ENCODE measurements at places on chromosomes 5 and 9. TPM values are rescaled to one million over a fixed set of nuclear protein-coding genes. Genes with fewer than 3 reads are reported as not detected.
A peak's percentile ranks its signal among the peaks of the same experiment; 100 is the strongest.

DNA sequence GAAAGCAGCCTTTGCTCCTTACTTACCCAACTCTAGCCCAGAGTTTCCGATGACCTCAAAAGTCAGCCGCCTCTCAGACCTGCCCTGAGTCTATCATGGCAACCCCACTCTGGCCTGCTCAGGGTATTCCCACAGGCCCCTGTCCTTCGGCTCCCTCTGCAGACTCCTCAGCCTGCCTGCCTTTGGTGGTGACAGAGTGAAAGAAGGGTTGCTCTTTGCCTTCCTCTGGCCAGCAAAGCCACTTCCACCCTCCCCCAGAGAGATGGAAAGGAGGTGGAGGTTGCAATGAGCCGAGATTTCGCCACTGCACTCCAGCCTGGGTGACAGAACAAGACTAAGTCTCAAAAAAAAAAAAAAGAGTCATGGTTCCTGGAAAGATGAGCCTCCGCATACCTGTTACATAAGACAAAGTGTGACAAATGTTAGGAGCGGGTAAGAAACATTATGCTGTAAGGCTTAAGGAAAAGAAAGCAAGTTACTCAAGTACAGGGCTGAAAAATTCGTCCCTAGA, 2.3 kb upstream of the SMIM33 start:
- H3K4me1 ChIP-seq, result peaks cover 11% of the 10 kb centered on the region
- DNase-seq, result no peak
- H3K27ac ChIP-seq, result no peak overlapping the region
- no peaks in the 10 kb centered on the region for H3K27me3 ChIP-seq

PCDHB8 gene
- not detected for total RNA-seq

- H3K36me3 ChIP-seq, result no peaks in the 10 kb centered on the region
- DNase-seq, result no peak
- H3K4me3 ChIP-seq, result no peak overlapping the region
- peaks cover 5% of the 10 kb centered on the region for H3K27me3 ChIP-seq
- H3K27ac ChIP-seq, result no peak overlapping the region
Measured at GRCh38 chr5:34648840-34649158, 7.3 kb upstream of the RAI14 start.

GRCh38 chr5:67377631-67378030, 181.0 kb upstream of the CD180 start:
- H3K4me1 ChIP-seq, result no peaks in the 10 kb centered on the region
- DNase-seq, result no peak
- H3K27me3 ChIP-seq, result no peaks in the 10 kb centered on the region
- H3K4me3 ChIP-seq, result no peak overlapping the region
- no peaks in the 10 kb centered on the region for H3K36me3 ChIP-seq

DNA sequence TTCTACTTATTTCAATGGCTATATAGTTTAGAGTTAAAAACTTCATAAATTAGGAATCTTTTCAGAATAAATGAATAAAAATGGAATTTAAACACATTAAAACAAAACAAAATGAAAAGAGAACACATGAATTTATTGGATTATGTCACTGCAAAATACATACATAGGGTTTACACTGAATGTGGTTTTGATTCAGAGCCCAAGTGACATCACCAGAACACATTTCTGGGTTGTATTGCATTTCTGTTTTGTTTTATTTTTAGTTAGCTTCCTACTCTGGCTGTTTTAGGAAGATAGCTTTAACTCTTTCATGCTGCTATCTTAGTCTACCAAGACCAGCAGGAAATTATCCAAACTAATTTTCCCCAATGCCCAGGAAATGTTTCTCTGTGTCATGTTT, 1935.0 kb downstream of the EFNA5 start:
- H3K4me3 ChIP-seq, result no peak overlapping the region
- DNase-seq, result no peak
- no peaks in the 10 kb centered on the region for H3K27me3 ChIP-seq
- no peak overlapping the region for H3K27ac ChIP-seq
- H3K36me3 ChIP-seq, result no peaks in the 10 kb centered on the region

KIF12 gene
- total RNA-seq, result not detected

GRCh38 chr9:29213417-29214153, 1640.3 kb upstream of the C9orf72 start:
- no peaks in the 10 kb centered on the region for H3K36me3 ChIP-seq
- H3K27me3 ChIP-seq, result no peaks in the 10 kb centered on the region
- no peak within 1 kb of the TSS for H3K27ac ChIP-seq

GRCh38 chr9:38287420-38287985, 105.0 kb upstream of the ALDH1B1 start:
- H3K4me1 ChIP-seq, result no peaks in the 10 kb centered on the region
- no peaks in the 10 kb centered on the region for H3K27me3 ChIP-seq
- no peak overlapping the region for H3K4me3 ChIP-seq

PIP5KL1 gene
- total RNA-seq, result 1.4 TPM

GRCh38 chr9:38227061-38227540, 158.1 kb upstream of the SHB start:
- DNase-seq, result peak; percentile 37
- H3K4me3 ChIP-seq, result no peak overlapping the region
- peaks cover 11% of the 10 kb centered on the region for H3K4me1 ChIP-seq
- peaks cover 12% of the 10 kb centered on the region for H3K27me3 ChIP-seq
- H3K36me3 ChIP-seq, result no peaks in the 10 kb centered on the region

GRCh38 chr9:14981291-14981950, 71.2 kb upstream of the FREM1 start:
- no peak for DNase-seq
- H3K36me3 ChIP-seq, result no peaks in the 10 kb centered on the region
- no peak overlapping the region for H3K27ac ChIP-seq

GRCh38 chr9:79945495-79945894, 373.7 kb downstream of the TLE4 start:
- H3K27ac ChIP-seq, result no peak overlapping the region
- no peak for DNase-seq
- no peaks in the 10 kb centered on the region for H3K27me3 ChIP-seq
- no peak overlapping the region for H3K4me3 ChIP-seq
- no peaks in the 10 kb centered on the region for H3K4me1 ChIP-seq
- no peaks in the 10 kb centered on the region for H3K36me3 ChIP-seq

DNA sequence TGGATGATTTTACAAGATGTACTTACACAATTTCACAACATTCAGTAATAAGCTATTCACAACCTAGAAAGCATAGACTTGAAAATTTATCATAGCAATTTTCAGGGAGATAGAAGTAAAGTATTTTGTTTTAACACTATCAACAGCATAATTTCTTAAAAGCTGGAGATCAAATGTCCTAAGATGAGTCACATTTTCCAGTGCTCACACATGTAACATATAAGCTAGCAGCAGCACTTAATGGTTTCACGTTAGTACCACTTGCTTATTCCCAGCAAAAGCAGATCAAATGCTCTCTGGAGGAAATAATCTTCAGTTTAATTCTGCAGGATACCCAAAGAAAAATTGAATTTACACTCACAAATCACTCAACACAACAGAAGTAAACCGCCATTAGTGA, 6.5 kb downstream of the OR13C8 start:
- no peak overlapping the region for H3K27ac ChIP-seq
- no peaks in the 10 kb centered on the region for H3K27me3 ChIP-seq
- DNase-seq, result no peak
- H3K36me3 ChIP-seq, result no peaks in the 10 kb centered on the region

- no peak for DNase-seq
- peaks cover 55% of the 10 kb centered on the region for H3K36me3 ChIP-seq
- H3K27me3 ChIP-seq, result no peaks in the 10 kb centered on the region
- H3K27ac ChIP-seq, result no peak overlapping the region
Measured at GRCh38 chr5:109866051-109866450, 176.3 kb downstream of the MAN2A1 start.

- peak; percentile 86 for DNase-seq
- H3K27me3 ChIP-seq, result no peaks in the 10 kb centered on the region
- H3K27ac ChIP-seq, result peak overlapping the region; percentile 89
Measured at GRCh38 chr5:40679148-40679912, 385 bp upstream of the PTGER4 start.

DNA sequence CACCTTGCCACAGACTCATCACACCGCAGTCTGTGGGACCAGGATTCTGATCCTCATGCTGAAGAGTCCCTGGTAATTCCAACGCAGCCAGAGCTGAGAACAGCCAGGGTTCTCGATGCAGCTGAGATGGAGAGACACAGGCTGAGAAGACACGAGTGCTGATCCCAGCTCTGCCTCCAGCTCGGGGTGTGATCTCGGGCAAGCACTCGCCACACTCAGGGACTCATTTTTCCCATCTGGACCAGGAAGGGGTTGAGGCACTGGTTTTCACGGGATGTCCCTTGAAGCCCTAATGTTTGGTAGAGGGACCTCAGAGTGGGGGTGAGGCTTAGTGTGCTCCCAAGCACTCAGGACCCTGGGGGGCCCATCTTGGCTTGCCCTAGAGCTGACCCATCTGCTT, 200.4 kb downstream of the CDK5RAP2 start:
- H3K27me3 ChIP-seq, result no peaks in the 10 kb centered on the region
- DNase-seq, result no peak
- no peak overlapping the region for H3K4me3 ChIP-seq
- H3K27ac ChIP-seq, result no peak overlapping the region
- H3K4me1 ChIP-seq, result no peaks in the 10 kb centered on the region

DNA sequence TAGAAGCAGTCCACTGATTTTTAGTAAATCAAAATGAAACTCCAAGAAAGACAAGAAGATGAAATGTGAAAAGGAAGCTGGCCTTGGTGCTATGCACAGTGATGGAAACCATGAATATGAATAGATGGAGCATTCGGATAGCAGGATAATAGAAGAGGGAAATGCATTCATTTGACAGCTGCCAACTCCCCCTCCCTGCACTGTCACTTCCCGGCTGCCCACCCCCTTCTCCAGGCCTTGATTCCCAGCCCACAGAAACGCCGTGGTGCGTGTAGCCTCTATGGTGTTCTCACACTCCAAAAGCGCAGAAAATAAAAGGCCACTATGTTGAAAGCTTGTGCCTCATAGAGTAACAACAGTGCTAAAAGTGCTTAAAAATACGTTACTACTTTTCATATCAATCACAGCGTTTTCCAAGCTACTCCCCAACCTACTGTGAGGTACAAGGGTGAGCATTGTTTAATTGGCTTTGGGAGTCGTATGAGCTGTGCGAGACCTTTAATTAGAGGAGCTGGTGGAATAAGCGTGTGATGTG, 26.1 kb upstream of the IFNK start:
- H3K36me3 ChIP-seq, result no peaks in the 10 kb centered on the region
- no peak overlapping the region for H3K27ac ChIP-seq
- no peaks in the 10 kb centered on the region for H3K27me3 ChIP-seq
- DNase-seq, result no peak
- peaks cover 22% of the 10 kb centered on the region for H3K4me1 ChIP-seq

- no peaks in the 10 kb centered on the region for H3K36me3 ChIP-seq
- H3K27ac ChIP-seq, result peak overlapping the region; percentile 44
- H3K4me3 ChIP-seq, result no peak overlapping the region
- H3K4me1 ChIP-seq, result peaks cover 34% of the 10 kb centered on the region
Measured at GRCh38 chr9:131685753-131686706, 53.8 kb downstream of the RAPGEF1 start.

- H3K27ac ChIP-seq, result no peak overlapping the region
- H3K36me3 ChIP-seq, result no peaks in the 10 kb centered on the region
- peaks cover 19% of the 10 kb centered on the region for H3K27me3 ChIP-seq
- no peak overlapping the region for H3K4me3 ChIP-seq
Measured at GRCh38 chr5:6457592-6457991, 8.9 kb downstream of the UBE2QL1 start.

DNA sequence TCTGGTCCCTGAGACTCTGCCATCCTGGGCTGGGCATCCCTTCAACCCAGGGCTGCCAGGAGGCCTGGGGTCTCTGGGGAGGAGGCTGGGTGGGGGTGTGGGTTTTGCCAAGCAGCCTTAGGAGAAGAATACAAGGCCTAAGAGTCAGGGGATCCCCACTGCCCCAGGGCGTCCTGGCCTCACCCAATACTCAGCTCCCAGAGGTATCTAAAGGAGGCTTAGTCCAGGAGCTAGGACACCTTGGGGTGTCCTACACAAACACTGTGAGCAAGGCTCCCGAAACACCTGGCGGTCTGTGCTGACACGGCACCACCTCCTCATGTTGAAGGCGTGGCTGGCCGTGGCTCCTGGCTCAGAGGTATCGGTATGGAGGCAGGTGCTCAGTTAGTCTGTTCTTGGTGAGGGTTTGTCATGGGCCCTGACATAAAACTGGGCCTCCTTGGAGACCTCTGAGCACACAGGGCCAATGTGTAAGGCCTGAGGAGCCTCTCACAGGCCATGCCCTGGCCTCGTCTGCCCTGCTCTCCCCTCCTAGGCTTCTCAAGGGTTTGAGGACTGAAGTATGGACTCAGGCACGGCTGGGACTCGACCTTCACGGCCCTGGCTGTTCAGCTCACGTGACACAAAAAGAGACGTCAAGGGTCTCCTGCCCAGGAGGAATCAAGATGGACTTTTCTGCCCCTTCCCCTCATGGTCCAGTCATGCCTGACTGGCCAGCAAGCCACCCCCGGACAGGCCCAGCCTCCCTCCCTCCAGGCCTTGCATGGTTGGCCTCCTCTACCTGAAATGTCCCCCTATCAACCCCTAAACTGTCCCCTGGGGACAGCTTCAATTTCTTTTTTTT, 277.3 kb downstream of the FSTL4 start:
- H3K4me3 ChIP-seq, result no peak overlapping the region
- H3K36me3 ChIP-seq, result no peaks in the 10 kb centered on the region
- H3K4me1 ChIP-seq, result no peaks in the 10 kb centered on the region
- H3K27ac ChIP-seq, result no peak overlapping the region
- DNase-seq, result no peak
- H3K27me3 ChIP-seq, result no peaks in the 10 kb centered on the region

DNA sequence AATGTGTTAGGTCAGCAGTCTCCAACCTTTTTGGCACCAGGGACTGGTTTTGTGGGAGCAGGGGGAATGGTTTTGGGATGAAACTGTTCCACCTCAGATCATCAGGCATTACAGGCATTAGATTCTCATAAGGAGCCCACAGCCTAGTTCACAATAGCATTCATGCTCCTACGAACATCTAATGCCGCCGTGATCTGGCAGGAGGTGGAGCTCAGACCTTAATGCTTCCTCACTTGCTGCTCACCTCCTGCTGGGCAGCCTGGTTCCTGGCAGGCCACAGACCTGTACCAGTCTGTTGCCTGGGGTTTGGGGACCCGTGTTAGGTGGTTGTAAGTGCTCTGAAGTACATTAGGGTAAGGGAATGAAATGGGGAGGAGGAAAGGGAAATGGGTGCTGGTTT, 9.7 kb upstream of the CTNNA1 start:
- no peaks in the 10 kb centered on the region for H3K27me3 ChIP-seq
- no peaks in the 10 kb centered on the region for H3K36me3 ChIP-seq
- H3K4me3 ChIP-seq, result no peak overlapping the region
- peaks cover 13% of the 10 kb centered on the region for H3K4me1 ChIP-seq
- DNase-seq, result no peak

GRCh38 chr5:111144352-111144930, 52.3 kb downstream of the WDR36 start:
- H3K4me1 ChIP-seq, result no peaks in the 10 kb centered on the region
- no peak overlapping the region for H3K27ac ChIP-seq
- H3K4me3 ChIP-seq, result no peak overlapping the region
- H3K36me3 ChIP-seq, result no peaks in the 10 kb centered on the region
- no peak for DNase-seq

WDR5 gene
- 21.1 TPM for total RNA-seq

DNA sequence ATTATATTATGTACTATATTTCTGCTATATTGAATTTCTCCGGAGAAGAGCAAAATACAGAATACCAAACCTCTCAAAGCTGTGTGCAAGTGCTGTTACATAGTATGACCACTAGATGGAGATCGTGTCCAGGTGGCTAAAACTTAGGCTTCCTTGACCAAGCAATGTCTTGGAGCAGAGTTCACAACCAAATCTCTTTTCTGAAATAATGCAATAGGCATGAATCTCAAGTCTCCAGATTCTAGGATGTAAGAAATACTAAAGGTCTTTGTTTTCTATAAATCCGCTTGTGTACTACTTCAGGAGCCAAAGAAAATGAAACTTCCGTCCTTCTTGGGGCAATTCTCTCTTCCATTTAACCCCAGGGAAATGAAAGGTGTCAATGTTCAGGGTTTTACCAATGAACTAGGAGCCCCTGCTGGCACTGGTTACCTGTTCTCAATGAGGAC, 181.5 kb upstream of the RAI14 start:
- no peaks in the 10 kb centered on the region for H3K36me3 ChIP-seq
- H3K27ac ChIP-seq, result no peak overlapping the region
- H3K4me3 ChIP-seq, result no peak overlapping the region
- peak; percentile 50 for DNase-seq
- no peaks in the 10 kb centered on the region for H3K4me1 ChIP-seq
- H3K27me3 ChIP-seq, result no peaks in the 10 kb centered on the region

Data from B cell (primary cell).